ENCODE measurements at places on chromosomes 5 and 9.

GRCh38 chr9:124632077-124632621, 125.0 kb upstream of the NR5A1 start:
- no peak for DNase-seq

DNA sequence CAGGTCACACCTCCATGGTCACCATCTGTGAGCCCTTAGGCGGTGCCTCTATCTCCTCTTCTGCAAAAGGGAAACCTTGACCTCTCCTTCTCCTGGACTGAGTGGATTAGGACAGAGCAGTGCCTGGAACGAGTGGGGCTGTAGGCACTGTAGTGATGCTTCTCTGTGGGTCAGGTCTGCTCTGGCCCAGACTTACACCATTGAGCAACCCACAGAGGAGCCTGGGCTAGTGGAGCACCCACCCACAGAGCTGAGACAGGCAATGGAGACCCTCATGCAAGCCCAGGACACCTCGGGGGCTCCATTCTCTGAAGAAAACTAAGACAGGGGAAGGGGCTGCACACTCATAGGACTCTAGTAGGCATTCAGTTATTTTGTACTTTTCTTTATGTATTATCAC, 400.6 kb downstream of the GADD45G start:
- DNase-seq: no peak

GRCh38 chr5:63803165-63803564, 159.1 kb downstream of the HTR1A start:
- no peak for DNase-seq

GRCh38 chr9:114653556-114654159, 3.9 kb downstream of the TEX53 start:
- DNase-seq: peak; percentile 73

GRCh38 chr5:172058088-172058487, 51.6 kb upstream of the FBXW11 start:
- DNase-seq: no peak

- peak; percentile 67 for DNase-seq
These were observed at the start of gene N4BP3 for GRCh38 chr5:178113141-178113787. TSS of gene N4BP3 (plus strand) at chr5:178113532. CDS start at chr5:178119584, 6,052 bp downstream.

DNA sequence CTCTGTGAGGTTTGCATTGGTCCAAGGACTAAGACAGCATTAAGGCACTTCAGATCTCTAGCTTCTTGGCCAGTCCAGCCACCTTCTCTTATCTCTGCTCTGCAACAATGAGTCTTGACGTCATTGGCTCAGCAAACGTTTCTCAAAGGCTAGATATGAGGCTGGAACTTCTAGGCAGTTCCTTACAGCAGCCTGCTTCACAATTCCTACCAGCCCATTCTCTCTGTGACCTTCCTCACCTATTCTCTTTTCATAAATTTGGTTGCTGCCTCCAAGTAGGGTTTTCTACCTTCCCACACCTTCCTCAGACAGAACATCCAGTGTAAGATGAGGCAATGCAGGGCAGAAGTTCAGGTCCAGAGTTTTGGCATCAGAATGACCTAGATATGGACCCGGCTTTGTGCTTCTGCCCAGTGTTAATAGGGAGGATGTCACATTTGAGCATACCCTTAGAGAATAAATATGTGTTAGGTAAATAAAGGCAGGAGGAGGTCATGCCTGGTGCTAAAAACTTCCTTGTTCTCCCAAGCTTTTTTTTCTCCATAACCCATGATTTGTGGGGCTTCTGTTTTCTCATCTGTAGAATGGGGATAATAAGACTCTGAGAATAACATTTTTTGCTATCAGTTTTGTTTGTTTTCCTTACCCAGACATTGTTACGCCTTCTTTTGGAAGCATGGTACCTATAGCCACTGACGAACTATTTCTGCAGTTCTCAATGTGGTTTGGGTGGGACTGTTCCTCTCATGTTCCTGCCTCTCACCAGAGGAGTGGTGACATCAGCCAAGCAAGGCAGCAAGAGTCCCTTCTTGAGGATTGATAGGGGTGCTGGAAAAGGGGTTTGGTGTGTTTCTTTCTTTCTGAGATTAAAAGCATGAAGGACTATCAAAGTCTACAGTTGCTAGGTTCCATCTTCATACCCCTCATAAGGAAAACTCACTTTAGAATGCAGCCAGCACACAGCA, 220.6 kb upstream of the TRIM32 start:
- no peak for DNase-seq

DNA sequence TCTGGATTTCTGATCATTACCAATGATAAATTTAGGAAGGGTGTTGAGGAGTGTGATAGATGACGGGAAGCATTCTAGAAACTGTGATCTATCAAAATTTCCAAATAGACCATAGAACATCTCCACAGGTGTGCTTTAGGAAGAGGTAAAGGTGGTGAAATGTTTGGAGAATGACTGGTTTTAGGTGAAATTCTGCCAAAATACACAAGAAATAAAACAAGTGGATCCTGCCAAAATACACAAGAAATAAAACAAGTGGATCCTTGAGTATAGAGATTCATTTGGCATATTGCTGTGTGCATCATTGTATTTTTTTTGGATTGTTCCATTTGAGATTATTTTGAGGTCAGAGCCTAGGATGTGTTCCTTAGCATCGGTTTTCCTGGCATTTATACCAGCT, 88.3 kb upstream of the CTNND2 start:
- no peak for DNase-seq

DNA sequence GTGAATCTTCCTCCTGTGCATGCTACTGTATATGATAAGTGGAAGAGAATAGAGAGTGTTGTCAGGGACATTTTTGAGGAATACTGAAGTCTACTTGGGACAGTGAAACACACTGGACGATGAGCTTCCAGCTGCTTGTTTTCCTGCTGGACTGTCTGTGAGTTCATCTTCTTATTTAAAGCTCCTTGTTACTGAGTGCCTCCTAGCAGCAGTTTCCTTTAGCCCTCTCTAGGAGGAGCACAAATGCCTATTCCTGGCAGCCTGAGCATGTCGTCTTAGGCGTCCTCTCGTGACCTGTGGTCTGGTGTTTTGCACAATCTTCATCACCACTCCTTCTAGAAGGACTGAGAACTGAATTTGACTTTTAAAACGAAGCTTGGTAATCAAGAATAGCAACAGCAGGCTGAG, 43.8 kb downstream of the ANKRD33B start:
- DNase-seq: peak; percentile 91

DNA sequence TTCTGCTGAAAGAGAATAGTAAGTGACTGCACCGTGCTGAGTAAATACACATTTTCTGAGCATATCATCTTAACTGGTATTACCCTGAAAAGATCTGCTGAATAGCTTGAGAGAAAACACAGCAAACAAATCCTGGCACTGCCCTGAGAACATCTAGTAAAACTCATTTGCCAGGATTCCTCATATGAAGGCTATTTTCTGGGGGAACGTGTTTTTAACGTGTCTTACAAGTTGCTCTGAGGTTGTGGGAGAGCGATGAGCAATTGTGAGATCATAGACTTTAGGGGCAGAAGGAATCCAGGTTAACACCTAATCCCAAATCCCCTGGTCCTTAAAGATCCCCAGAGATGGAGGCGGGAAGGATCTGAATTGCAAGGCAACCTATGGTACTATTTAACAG, 331.9 kb upstream of the RFX3 start:
- DNase-seq: no peak

GRCh38 chr5:137760719-137761516, 6.8 kb upstream of the HNRNPA0 start:
- no peak for DNase-seq

GRCh38 chr9:84338792-84339191, 1.8 kb downstream of the SLC28A3 start:
- DNase-seq: no peak

- no peak for DNase-seq
These were observed 25.6 kb upstream of the TUSC1 start for GRCh38 chr9:25703701-25704357.

GRCh38 chr5:8209500-8209899, 340.6 kb downstream of the MTRR start:
- no peak for DNase-seq

GRCh38 chr9:135992486-135993408, 31.6 kb upstream of the UBAC1 start:
- DNase-seq: peak; percentile 77

- DNase-seq: no peak
These were observed 158.4 kb downstream of the ERCC6L2 start for GRCh38 chr9:96033896-96034295.

- DNase-seq: no peak
These were observed 63.5 kb upstream of the OSMR start for GRCh38 chr5:38782180-38782835.

GRCh38 chr5:178551059-178551458, 39.1 kb downstream of the COL23A1 start:
- DNase-seq: peak; percentile 54

DNA sequence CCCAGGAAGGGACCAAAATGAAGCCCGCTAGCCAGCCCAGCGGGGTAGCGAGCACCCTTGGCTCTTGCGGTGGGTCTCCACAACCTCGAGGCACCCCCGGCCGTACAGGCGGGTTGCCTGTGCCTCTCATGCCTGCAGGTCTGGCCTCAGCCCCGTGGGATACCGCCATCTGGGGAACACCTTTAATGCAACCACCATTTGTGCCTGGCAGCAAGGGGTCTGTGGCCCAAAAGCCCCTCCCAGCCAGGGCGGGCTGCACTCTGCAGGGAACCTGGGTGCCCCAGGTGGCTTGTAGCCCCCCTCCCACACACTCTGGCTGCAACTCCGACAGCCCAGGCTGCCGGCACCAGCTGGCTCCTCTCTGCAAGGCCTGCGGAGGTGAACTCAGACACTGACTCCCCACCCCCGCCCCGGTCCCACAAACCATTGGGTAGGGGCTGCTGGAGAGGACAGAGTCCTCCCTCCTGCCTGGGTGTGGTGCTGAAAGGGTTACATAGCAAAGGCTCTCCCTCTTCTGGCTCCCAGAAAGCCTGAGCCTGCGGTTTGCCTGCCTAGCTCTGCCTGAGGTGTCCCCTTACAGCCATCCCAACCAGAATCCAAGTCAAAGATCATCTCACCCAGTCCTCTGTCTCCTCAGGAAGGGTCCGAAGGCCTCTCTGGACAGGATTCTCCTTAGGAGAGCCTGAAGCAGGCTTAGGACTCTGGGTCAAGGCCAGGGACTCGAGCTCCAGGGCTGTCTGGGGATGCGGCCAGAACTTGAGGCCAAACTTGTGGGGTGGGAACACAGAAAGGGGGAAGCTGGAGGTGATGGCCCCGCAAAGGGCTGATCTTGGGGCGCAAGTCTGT, 109.4 kb downstream of the PSD2 start:
- no peak for DNase-seq

DNA sequence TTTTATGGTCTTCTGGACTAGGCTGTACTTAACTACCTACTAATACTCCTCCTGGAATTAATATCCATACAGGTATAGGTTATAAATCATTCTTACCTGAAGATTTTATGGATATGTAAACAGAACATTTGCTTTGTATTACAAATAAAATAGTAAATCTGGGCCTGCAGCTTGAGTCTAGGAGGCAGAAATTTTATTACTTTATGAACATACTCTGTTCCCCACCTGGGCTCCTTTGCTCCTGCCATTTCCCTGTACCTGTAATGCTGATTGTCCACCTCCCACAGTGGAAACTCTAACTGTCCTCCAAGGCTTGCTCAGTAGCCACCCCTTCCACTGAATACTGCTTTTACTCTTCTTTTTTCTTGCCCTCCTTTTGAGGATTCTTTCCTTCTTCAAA, 108.0 kb downstream of the PAM start:
- DNase-seq: no peak

DNA sequence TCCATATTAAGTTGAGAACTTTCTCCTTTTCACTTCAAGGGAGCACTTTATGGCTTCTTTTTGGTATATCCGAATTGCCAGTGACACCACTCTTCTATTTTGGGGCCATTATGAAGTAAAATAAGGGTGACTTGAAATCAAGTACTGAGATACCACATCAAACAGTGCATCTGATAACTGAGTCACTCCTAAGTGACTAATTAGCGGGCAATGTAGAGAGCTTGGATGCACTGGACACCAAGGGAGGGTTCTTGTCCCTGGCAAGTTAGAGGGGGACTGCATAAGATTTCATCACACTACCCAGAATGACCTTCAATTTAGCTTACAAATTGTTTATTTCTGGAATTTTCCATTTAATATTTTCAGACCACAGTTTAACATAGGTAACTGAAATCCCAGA, 813.9 kb upstream of the CDH10 start:
- no peak for DNase-seq

DNA sequence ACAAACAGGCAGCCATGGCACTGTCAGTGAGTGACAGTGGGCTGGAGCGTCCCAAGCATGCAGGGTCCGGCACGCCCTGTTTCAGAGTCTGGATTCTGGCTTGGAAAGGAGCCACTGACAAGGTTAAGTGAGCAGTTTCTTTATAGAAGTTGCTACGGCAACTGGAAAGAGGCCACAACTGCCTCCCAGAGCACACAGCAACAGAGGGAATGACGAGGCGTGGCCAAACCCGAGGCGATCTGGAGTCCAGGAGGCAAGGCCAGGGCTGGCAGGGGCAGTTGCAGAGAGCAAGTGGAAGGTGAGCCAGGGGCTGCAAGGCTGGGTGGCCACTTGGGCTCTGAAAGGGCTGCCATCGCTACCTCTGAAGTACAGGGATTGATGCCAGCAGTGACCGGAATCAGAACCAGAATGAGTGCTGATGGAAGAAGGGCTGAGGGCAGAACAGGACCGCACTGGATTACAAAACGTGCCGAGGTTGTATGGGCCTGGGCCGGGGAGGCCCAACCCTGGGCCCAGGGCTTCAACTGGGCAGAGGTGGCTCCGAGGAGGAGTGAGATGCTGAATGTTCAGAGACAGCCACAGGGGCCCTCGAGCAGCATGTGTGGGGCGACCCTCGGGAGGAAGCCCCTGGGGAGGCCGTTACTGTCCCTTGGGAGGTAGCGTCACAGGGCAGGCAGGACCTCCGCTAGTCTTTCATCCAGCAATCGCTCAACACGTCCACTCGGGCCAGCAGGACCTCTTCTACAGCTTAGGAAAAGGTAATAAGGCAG, 4.6 kb downstream of the MRPL41 start:
- no peak for DNase-seq

- DNase-seq: no peak
These were observed 48.5 kb downstream of the ADAMTS19 start for GRCh38 chr5:129508606-129509005.

All from inflammatory macrophage treated with lipopolysaccharide for 4 hours (primary cell).